ENCODE measurements at places on chromosomes 5 and 9.

DNA sequence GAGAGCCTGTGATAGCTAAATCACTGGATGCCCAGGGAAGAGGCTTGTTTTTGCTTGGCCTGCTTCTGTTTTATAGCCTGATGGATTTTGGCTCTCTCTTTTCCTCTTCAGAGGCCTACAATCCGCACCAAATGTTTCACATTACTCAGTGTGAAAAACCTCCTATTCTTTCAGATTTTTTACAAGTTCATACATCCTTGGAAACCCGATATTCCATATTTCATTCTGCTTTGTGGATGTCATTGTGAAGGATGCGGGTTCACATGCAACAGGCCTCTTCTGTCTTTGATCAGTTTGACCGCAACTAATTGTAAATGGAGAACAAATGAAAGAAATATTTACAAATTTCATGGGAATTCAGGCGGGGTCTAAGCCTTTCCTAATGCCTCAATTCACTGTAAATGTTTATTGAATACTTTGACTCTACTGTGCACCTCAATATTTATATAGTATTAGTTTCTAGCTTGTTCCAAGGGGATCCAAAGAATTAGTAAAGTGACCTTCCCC, 269.9 kb downstream of the DMRT2 start:
- H3K27me3 ChIP-seq = no peaks in the 10 kb centered on the region
- H3K4me3 ChIP-seq = no peak overlapping the region
- no peaks in the 10 kb centered on the region for H3K4me1 ChIP-seq
- H3K27ac ChIP-seq = no peak overlapping the region
- no peaks in the 10 kb centered on the region for H3K36me3 ChIP-seq

- H3K4me3 ChIP-seq = no peak overlapping the region
- H3K4me1 ChIP-seq = no peaks in the 10 kb centered on the region
- H3K27me3 ChIP-seq = no peaks in the 10 kb centered on the region
- H3K36me3 ChIP-seq = no peaks in the 10 kb centered on the region
- no peak overlapping the region for H3K27ac ChIP-seq
Measured at GRCh38 chr9:37353791-37354190, 68.7 kb upstream of the GRHPR start.

DNA sequence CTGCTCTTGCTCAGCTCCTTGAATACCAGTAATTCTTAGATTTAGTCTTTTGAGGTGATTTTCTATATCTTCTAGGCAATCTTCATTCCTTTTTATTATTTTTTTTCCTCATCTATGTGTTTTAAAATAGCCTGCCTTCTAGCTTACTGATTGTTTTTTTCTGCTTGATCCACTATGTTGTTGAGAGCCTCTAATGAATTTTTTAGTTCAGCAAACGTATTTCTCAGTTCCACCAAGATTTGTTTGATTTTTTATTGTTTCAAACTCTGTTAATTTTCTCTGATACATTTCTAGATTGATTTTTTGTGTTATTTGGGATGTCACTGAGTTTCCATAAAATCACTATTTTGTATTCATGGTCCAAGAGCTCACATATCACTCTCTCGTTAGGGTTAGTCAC, 9.5 kb downstream of the POLK start:
- H3K4me3 ChIP-seq = no peak overlapping the region
- DNase-seq = no peak
- H3K27me3 ChIP-seq = no peaks in the 10 kb centered on the region
- no peak overlapping the region for H3K27ac ChIP-seq
- H3K4me1 ChIP-seq = no peaks in the 10 kb centered on the region

DNA sequence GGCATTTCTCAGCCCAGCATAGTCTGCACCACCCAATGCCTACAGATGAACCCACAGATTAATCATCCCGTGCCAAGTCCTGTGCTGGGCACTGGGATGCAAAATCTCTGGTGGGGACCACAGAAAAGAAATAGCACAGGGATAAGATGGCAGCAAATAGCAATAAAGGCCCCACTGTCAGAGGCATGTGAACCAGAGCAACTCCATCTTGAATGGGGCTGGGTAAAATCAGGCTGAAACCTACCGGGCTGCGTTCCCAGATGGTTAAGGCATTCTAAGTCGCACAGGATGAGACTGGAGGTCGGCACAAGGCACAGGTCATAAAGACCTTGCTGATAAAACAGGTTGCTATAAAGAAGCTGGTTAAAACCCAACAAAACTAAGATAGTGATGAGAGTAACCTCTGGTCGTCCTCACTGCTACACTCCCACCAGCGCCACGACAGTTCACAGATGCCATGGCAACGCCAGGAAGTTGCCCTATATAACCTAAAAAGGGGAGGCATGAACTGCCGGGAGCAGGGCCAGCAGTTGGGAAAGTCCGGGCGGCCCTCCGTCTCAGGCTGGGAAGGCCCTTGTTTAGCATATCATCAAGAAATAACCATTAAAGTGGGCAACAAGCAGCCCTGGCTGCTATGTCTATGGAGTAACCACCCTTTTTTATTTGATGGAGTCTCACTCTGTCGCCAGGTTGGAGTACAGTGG, 65.2 kb downstream of the C9orf50 start:
- peaks cover 22% of the 10 kb centered on the region for H3K4me1 ChIP-seq
- H3K27me3 ChIP-seq = no peaks in the 10 kb centered on the region
- no peak overlapping the region for H3K27ac ChIP-seq

- no peak overlapping the region for H3K27ac ChIP-seq
- H3K27me3 ChIP-seq = no peaks in the 10 kb centered on the region
- no peak overlapping the region for H3K4me3 ChIP-seq
- DNase-seq = no peak
- H3K4me1 ChIP-seq = no peaks in the 10 kb centered on the region
Measured at GRCh38 chr5:117604845-117605244, 1030.2 kb upstream of the SEMA6A start.

- no peak overlapping the region for H3K27ac ChIP-seq
- no peak overlapping the region for H3K4me3 ChIP-seq
- H3K27me3 ChIP-seq = no peaks in the 10 kb centered on the region
- H3K4me1 ChIP-seq = no peaks in the 10 kb centered on the region
Measured at GRCh38 chr5:76099286-76099702, 16.1 kb downstream of the SV2C start.

DNA sequence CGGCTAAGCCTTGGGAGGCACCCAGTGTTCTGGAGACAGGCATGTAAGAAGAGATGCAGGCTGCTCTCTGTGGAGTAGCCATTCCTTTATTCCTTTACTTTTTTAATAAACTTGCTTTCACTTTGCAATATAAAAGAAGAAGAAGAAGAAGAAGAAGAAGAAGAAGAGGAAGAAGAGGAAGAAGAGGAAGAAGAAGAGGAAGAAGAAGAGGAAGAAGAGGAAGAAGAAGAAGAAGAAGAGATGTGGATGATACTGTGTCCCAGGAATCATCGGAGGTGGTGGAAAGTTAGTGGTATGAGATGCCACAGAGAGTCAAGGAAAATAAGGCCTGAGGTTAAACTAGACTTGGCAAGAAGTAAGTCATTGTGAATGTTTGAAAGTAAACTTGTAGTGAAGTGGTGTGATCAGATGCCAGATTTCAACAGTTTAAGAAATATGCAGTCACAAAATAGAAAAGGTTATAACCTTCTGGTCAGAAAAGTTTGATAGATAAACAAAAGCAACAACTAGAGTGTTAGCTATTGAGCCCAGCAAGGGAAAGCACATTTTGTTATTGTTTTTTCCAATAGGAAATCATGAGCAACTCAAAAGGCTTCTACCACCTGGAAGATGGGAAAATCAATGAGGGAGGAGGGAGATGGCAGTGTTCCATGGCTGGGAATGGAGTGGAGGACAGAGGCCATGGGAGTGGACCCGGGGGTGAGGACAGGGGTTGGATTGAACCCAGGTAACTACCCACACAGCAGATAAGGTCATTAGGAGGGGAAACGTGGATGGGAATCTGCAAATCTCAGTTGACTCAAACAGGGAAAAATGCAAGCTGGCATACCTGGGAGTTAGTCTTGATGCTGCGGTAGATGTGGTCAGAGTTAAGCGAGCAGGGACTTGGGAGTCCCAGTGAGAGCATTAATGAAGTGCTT, 16.8 kb downstream of the AOPEP start:
- H3K4me3 ChIP-seq = no peak overlapping the region
- no peak for DNase-seq
- H3K27ac ChIP-seq = no peak overlapping the region
- no peaks in the 10 kb centered on the region for H3K36me3 ChIP-seq

DNA sequence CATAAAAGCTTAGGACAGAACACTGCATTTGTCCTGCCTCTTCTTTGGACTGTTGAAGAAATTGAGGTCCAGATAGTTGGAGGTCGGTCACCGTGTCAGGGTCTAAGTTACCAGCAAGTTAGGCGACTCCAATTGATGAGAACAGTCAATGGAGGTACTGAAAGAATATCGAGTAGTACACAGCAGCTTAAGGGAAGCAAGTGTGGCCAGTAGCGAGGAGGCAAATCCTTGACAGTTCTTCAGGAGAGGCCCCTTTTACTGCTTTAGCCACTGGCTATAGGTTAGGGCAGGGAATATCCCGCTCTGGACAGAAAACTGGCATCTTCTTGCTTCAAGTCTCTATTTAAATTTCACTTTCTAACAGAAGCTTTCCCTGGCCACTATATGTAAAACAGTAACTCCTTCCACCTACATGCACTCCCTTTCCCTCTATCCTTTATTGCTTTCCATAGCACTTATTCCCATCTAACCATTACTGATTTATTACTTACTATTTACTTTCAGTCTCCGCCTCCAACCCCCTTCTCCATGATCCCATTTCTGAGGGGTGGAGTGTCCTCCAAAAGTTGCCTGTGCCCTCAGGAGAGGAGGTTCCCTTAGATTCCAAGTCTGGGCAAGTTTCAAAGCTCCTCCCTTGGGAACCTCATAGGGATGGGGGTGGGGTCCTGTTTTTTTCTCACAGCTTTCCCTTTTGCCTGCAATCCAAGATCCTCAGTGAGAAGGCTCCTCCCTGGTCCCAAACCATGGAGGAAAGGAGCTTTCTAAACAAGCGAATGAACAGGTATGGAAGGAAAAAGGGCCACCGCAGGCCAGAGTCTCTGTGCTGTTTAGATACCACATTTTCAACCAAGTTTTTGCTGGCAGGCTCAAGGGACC, 4.1 kb upstream of the PRDM6 start:
- H3K27ac ChIP-seq = no peak overlapping the region
- no peaks in the 10 kb centered on the region for H3K36me3 ChIP-seq
- no peak overlapping the region for H3K4me3 ChIP-seq

DNA sequence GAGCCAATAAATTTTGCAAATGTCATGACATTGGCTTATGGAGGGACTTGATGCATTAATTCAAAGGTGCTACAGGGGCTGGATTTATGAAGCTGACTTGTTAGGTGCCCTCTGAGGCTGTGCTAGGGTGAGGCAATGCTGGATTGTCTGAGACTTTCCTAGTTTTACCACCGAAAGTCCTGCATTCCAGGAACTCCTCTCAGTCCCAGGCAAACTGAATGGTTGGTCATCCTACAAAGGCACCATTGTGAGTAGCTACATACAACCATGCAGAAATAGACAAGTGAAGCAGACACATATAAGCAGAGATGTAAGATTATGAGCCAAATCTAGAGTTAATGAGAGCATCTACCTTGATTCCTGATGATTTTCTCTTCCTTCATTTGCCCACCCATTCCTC, 95.3 kb downstream of the LIX1 start:
- H3K27me3 ChIP-seq = no peaks in the 10 kb centered on the region
- peaks cover 3% of the 10 kb centered on the region for H3K4me1 ChIP-seq
- no peak overlapping the region for H3K4me3 ChIP-seq
- no peaks in the 10 kb centered on the region for H3K36me3 ChIP-seq

All from mesendoderm (in vitro differentiated cells).